ENCODE measurements at places on chromosomes 1 and 21.

DNA sequence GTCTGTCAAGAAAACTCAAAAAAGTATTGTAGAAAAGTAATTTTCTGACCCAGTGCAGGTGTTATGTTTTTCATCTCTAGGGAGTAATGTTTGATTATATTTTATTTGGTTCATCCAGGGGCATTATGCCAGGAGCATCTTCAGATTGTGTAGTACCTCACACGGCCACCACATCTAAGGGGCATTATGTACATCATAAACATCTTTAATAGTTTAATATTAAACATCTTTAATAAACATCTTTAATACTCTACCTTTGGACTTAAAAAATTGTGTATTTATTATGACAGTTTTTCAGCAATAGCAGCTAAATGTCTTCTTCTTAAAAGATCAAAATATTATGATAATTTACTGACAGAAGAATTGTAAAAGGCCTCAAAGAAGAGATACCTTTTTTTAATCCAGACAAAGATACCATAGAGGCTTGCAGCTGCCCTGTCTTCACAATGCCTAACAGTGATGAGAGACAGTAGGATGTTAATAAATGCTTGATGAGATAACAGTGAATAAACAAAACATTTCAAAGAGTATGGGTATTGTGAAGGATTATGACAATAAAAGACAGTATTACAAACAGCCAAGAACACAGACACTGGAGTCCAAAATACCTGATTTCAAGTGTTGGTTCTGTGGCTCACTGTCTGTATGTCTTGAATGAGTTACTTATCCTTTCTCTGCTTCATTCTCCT lies 240.9 kb upstream of the ADGRL2 start:
- no peak for DNase-seq

- no peak for DNase-seq
Observed at GRCh38 chr1:28530456-28530855, 22.4 kb upstream of the TRNAU1AP start.

GRCh38 chr1:42311138-42311537 lies 23.9 kb downstream of the FOXJ3 start:
- DNase-seq: no peak

- no peak for DNase-seq
Observed at GRCh38 chr1:151802372-151802771, 2.8 kb downstream of the LINGO4 start.

DNA sequence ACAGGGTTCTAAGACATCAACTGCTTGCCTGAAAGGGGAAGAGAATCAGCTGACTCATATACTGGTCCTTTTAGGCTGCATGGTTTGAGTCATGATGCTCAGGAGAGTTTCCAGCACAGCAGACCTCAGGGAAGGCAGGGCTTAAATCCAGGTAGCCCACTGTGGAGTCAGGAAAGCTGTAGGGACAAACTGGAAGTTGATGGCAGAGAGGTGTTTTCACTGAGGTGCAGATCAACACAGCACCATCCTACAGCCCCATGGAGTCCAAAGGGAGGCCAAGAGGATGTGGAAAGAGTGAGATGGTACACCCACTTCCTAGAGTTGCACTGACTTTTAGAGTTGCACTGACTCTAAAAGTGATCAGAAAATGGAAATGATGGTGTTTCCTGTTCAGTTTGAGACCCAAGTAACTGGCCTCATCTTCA lies 252.4 kb upstream of the DUSP10 start:
- no peak for DNase-seq

GRCh38 chr1:230612651-230613050 lies 29.6 kb upstream of the COG2 start:
- no peak for DNase-seq

DNA sequence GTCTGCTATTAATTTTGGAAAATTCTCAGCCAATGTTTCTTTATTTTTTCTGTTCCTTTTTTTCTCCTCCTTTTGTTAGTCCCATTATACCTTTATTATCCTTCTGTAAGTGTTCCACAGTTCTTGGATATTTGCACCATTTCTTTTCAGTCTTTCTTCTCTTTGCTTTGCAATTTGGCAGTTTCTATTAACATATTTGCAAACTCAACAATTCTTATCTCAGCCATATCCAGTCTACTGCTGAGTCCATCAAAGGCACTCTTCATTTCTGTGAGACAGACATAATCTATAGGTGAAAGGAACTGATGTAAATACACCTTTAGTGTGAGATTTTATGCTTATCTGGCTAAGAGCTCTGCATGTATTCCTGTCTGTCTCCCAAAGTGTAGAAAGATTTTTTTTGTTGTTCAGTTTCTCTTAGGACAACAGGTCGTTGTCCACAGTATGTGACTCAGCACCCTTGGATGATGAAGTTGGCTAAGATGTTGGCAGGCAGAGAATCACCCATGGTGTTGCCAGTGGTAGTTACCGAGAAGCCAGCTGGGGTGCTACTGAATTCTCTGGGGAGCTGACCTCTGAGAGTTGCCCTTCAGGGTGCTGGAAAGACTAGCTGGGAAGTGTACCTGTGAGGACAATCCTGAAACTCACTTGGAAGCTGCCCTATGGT lies 38.4 kb downstream of the LEPR start:
- no peak for DNase-seq

DNA sequence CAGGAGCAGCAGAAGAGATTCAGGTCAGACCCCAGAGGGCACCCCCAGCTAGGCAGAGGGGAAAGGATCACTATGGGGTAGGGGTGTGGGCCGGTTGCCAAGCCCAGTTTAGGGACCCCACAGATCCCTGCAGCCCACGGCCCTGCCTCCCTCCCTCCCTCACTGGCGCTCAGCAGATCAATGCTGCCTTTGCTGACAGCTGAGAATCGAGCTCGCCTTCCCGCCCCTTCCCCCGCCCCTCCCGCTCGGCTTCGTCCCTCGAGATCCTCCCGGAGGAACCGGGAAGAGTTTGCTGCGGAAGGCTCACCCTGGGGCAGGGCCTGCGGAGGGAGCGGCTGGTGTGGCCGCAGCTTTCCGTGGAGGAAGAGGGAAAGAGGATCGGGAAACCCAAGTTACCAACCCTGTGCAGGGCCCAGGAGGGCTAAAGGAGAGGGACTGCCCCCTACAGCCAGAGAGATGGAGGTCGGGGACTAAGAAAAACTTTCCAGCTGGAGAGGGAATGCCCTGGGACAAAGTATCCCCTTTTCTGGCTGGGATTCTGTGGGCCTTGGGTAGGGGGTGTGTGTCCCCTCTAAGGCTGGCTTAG lies 1.1 kb upstream of the KCNQ4 start:
- no peak for DNase-seq

DNA sequence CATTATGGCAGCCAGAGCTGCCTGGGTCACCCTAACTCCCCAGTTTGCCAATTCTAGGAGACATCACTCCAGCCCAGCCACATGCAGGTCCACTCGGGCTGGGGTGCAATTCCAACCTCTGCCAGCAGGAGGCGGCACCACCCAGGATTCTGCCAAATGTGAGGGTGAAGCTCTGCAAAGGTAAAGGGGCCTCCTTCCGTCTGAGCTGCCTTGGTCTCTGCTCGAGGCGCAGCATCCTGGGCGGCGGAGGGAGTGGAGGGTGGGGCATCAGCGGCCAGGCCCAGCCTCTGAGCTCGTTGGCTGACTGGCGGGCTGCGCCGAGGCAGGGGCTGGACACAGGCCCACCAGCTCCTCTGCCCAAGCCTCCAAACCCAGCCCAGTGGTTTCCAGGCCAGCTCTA lies 63.8 kb downstream of the ARHGEF16 start:
- DNase-seq: no peak

- no peak for DNase-seq
Observed at GRCh38 chr1:53313556-53313955, 14.3 kb downstream of the LRP8 start.

GRCh38 chr1:61491497-61491896 lies 233.4 kb downstream of the TM2D1 start:
- DNase-seq: no peak

GRCh38 chr1:17984583-17984982 lies 123.0 kb upstream of the IGSF21 start:
- no peak for DNase-seq

DNA sequence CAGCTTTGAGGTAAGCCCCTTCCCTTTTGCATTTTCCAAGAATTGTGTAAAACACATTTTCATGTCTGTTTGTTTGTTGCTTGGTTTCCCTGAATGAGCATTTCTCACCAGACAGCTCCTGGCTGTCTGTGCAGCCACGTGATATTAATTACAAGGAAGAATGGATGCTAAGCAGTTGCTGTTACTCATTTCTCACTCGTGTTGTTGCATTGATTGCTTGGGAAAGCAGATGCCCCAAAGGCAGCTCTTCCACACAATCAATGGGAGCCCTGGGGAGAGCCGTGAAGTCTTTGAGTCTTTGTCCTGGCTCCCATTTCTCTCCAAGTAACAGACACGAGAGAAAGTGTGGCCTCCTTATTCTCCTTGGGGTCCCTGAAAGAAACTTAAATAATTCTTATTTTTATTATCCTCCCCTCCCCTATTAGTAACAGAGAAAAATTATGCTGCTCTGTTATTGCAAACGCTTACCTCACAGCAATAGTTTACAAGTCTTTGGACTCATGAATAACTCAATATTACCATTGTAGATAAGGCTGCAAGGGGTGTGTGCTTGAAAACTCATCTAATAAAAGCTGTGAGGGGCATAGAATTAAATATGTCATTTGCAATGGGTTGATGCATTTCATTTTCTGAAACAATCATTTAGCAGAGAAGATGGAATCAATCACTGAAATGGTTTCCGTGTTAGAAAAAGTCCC lies 127.7 kb upstream of the CAMK1G start:
- no peak for DNase-seq
